CD4-positive, alpha-beta T cell treated with Interleukin-15 for 1 hour (primary cell): ENCODE measurements at places on chromosomes 3 and 15.

DNA sequence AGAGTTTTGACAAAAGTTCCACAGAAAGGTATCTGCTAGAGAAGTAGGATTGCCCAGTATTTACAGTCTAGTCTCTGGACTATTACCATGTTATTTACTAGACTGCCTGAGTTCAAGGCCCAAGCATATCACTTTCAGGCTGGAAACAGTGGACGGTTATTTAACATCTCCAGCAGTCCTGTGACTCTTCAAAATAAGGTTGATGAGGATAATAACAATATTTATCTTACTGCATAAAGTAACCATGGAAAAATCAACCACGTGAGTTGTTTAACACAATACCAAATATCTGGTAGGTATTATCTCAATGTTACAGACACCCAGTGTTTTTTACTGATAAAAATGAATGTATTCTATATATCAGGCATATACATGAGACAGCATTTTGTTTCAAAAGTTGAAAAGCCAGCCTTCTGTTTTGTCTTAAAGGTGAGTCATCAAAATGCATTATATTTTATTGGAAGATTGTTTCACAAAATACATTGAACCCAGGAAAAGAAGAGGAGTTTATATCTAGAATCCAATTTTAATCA lies 535.8 kb downstream of the TBL1XR1 start:
- DNase-seq = no peak

- DNase-seq = no peak
Measured at GRCh38 chr3:165855581-165855980, 18.4 kb upstream of the BCHE start.

GRCh38 chr3:113070681-113071113 lies 79.9 kb downstream of the GTPBP8 start:
- DNase-seq = no peak

- no peak for DNase-seq
Measured at GRCh38 chr3:146326875-146327543, 76.1 kb upstream of the PLSCR4 start.
